Mononuclear cell (primary cell): ENCODE measurements at places on chromosomes 13 and 19. TPM values are rescaled to one million over a fixed set of nuclear protein-coding genes. Genes with fewer than 3 reads are reported as not detected.

Gene CCDC122
- 0.52 TPM for total RNA-seq

Gene ZNF829
- 3.9 TPM for total RNA-seq

Gene TNNI3
- total RNA-seq: not detected

Gene ZNF441
- 7.0 TPM for total RNA-seq

Gene GSX1
- total RNA-seq: not detected

Gene C19orf44
- total RNA-seq: 0.10 TPM

Gene ATP8B3
- total RNA-seq: 0.73 TPM

Gene CLEC17A
- 1.6 TPM for total RNA-seq

Gene DCT
- not detected for total RNA-seq

Gene CALR3
- not detected for total RNA-seq

Gene ZNF726
- 2.9 TPM for total RNA-seq

Gene NKPD1
- 0.84 TPM for total RNA-seq

Gene CAMSAP3
- 0.10 TPM for total RNA-seq

Gene GPR42
- total RNA-seq: 0.21 TPM

Gene ANGPTL8
- not detected for total RNA-seq

Gene ZNF534
- 0.10 TPM for total RNA-seq

Gene LGALS7B
- total RNA-seq: not detected

Gene MBD3L2
- total RNA-seq: not detected

Gene NXNL1
- total RNA-seq: not detected

Gene ZC3H13
- 26.8 TPM for total RNA-seq

Gene CGB1
- total RNA-seq: not detected

Gene CBY2
- 0.21 TPM for total RNA-seq

Gene FARP1
- total RNA-seq: 0.42 TPM

Gene TTC9B
- total RNA-seq: 0.10 TPM

Gene PRODH2
- total RNA-seq: not detected

Gene CEACAM4
- 3.9 TPM for total RNA-seq

Gene MBD3L3
- total RNA-seq: not detected

Gene TEX101
- 0.10 TPM for total RNA-seq

Gene NLRP7
- total RNA-seq: 0.10 TPM

Gene CLIP3
- total RNA-seq: 0.10 TPM

Gene EBPL
- 20.1 TPM for total RNA-seq

Gene C19orf67
- total RNA-seq: not detected
